NCI-H1436 treated with DMSO at 0.1 percent for 48 hours (cell line): ENCODE measurements at places on chromosomes 2 and 18.

- DNase-seq, result no peak
These were observed 317.8 kb downstream of the MBD2 start for GRCh38 chr18:53906681-53907080.

DNA sequence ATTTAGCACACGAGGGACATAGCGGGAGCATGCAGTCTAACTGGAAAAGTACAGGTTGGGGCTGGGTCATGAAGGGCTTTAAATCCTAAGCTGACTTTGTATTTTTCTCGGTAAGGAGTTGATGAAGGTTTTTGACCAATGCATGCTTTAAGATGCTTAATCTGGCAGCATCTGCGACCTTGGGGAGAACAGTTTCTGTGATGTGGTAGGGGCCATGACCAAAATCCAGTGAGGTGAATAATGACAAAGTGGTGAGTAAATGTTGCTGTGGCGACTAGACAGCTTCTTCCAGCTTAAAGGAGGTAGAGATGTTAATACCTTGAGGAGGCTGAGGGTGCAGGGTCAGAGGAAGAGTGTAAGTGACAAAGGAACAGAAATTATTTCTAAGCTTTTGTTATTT, 174.6 kb upstream of the ALPP start:
- no peak for DNase-seq

GRCh38 chr2:121282800-121283385, 2.1 kb downstream of the TFCP2L1 start:
- no peak for DNase-seq

GRCh38 chr2:182018218-182018617, 32.6 kb downstream of the PPP1R1C start:
- no peak for DNase-seq

DNA sequence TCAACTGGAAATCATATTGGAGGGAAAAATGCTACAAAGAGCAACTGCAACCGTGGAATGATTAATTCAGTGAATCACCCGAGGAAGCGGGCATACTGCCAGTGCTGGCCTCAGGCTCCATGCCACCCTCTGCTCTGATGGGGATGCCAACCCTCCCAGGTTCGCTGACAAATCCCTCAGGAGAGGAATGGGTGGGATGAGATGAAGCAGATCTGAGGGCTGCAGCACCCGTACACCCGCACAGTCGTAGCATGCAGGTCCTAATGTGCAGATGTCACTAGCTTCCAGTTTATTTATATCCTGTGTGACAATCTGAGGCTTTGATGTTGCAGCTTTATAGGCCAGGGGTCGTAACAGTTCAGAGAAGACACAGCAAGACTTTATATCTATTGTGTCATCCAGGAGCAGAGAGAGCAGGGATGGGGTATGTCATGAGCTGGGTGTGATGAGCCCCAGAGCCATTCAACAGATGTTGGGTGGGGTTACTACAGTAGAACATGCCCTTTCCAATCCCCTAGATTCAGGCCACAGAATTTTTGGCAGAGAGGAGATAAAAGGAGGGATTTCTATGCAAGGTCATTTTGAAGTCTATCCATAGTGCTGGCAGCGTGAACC, 44.6 kb downstream of the DPP4 start:
- no peak for DNase-seq

DNA sequence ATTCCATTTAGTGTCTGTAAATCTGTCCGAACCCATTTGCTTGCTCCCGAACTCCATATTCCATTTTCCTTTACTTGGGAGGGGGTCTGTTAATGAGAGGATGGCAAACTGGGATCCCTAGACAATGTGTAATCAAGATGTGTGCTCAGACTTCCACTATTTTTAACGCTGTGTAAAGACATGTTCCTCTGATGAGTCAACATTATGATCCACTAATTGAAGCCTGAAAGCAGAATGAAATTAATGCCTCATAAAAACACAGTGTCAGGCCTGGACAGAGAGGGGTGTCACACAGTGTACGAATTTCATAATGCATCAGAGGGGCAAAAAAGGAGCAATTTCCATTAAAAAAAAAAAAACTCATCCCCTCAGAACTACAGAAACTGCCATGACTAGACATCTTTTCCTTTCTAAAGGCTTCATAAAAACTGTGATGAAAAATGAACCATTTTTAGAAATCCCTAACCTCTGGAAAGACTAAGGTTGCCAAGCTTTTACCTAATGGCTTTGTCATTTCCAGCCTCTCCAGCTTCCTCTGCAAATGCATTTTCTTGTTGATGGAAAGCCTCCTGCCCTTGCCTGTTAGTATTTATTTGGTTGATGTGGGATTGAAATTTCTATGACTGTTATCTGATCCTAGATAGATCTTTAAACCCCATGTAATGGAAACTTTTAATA, 209.2 kb upstream of the DCC start:
- DNase-seq, result no peak

DNA sequence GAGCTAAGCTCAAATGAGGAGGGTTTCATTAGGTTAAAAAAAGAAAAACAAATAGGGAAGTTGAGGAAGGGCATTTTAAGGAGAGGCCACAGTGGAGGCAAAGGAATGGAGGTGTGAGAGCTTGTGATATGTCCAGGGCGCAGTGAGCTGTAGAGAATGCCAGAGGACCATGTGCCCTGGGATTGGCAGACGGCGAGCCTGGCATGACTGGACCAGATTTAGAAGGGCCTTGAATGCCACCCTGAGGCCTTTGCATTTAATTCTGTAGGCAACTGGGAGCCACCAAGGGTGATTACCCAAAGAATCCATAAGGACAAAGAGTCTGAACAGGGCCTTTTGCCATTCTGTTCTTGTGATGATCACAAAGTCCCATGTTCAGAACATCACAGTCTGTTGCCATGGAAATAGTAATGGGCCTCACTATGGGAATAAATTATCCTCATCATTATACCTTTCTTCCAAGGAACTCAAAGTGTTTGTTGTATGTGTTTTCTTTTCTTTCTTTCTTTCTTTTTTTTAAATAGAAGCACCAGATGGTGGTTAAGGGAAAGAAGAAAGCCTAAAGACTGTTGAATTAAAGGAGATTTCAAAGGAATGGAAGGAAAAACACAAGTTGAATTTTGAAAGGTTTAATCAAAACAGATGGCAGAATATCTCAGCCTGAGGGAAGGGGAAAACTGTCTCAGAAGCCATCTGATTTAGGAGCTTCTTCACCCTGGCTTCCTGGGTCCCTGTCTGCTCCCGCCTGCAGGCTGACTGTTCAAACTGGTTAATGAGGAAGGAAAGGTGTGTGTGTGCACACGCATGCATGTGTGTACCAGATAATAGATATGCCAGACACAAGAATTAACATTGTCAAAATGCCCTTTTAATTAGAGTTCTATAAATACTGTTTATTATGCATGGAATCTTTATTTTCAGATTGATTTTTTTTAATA, 31.6 kb upstream of the NCOA1 start:
- no peak for DNase-seq

DNA sequence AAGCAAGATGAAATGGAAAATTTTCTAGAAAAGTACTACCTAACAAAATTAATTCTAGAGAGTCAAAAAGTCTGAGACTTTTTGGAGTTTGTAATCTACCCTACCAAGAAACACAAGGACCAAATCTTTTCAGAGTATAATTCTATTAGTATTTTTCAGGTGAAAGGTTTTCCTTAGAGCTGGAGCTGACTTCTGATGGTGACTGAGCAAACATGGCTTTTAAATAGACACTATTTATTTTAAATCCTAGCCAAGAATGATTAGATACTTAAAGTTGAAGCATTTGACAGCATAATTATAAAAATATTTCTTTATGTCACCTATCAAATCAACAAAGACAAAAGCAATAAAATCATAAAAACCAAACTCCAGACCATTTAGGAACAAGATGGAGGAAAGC, 26.6 kb downstream of the ZC3H6 start:
- DNase-seq, result no peak

DNA sequence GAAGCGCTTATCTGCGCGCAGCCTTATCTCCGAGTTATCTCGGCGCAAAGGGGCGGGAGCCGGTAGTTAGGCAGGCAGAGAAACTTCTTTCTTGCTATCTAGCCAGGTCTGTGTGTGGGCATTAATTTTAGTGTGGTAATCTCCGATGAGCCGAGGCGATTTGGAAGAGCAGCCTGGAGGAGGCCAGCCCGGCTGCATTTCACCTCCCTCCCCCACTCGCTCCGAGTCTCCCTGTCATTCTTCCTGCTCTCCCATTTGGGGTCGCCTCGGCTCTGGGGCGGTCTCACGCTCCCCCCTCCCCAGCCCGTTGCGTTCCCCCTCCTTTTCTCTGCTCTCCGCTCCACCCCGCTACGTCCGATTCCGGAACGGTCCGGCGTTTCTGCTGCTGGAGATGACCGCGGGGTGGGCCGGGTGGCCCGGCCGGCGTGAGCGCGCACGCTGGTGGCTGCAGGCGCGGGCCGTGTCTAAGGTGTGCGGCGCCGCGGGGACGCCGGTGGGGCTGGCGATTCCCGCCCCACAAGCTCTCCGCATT, 566 bp downstream of the GATA6 start:
- DNase-seq, result no peak

GRCh38 chr18:41058351-41059125, 896.5 kb upstream of the PIK3C3 start:
- DNase-seq, result no peak

DNA sequence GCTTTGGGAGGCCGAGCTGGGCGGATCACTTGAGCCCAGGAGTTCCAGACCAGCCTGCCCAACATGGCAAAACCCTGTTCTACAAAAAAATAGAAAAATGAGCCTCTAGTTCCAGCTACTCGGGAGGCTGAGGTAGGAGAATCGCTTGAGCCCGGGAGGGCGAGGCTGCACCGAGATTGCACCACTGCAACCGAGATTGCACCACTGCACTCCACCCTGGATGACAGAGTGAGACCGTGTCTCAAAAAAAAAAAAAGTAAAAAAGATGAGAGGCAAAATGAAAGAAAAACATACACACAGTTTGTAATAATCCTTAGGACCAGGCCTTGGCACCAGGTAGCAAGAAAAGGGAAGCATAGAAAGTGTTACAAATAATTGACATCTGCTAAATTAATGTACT, 22.0 kb downstream of the RBM43 start:
- DNase-seq, result no peak

DNA sequence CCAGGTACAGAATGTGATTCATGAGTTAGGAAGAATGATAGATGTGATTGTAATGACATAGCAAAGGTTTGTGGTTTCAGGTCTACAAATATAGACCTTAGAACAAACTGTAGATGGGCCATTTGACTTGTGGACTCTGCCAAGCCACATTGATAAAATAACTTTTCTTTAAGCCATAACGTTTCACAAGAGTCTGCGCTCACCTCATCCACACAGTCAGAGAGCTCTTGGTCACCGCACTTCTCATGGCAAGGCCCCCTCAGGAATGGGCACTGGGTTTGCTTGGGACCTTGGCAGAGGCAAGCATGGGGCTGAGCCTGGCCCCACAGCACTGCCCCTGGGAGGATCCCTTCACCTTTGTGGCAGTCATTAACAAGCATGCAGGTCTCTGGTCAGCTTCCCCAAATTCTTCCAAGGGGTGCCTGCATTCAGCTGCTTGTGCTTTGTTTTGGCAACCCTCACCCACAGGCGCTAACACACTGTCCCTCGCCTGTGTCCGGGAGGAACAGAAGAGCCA, 14.0 kb downstream of the ARMC9 start:
- no peak for DNase-seq

DNA sequence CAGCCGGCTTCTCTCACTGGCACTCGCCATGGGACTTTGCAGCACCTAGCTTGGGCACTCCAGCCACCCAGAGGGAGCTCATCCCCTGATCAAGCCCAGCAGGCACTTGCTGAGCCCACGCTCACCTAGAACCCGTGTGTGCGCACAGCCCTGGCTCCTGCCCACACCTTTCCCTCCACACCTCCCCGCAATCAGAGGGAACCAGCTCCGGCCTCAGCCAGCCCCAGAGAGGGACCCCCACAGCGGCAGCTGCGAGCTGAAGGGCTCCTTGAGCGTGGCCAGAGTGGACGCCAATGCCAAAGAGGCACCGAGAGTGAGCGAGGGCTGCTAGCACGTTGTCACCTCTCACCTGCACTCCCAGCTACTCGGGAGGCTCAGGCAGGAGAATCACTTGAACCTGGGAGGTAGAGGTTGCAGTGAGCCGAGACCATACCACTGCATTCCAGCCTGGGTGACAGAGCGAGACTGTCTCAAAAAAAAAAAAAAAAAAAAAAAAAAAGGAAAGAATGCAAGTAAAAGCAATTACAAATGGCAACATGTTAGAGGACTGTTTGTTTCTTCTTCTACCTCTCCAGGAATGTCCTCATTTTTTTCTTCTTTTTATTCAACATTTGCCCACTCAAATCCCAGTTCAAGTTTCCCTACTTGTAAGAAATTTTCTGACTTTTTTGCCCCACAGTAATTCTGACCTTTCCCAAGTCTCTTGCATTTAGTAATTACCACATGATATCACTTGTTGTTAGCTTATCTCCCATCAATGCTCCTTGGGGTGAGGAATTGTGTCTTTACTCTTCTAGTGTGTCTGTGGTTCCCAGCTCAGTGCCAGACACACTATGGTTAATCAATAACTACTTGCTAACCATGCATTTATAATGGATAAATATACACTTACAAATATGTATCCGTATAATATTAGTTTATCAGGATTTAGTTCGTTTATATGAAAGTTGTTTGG, 40.6 kb upstream of the ST3GAL5 start:
- no peak for DNase-seq
